ENCODE measurements at places on chromosomes 6 and 20. TPM values are rescaled to one million over a fixed set of nuclear protein-coding genes. Genes with fewer than 3 reads are reported as not detected.

The HS3ST5 gene
- not detected for total RNA-seq

DNA sequence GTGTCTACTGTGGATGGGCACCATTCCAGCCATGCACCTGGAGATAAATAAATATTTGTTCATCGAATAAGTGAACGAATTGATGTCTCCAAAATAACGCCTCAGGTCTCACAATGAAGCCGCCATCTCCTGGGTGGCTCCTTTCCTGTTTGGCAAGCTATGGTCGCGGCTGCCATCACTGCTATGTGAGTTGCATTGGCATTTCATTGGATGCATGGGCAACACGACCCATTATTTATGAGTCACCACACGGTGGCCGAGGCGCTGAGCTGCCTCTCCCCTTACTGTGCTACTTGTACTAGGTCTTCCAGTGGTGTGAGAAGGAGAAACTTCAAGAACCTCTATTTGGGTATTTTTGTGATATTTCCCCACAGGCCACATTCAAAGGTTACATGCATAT is 21.3 kb upstream of the PDE10A start:
- no peak for DNase-seq

DNA sequence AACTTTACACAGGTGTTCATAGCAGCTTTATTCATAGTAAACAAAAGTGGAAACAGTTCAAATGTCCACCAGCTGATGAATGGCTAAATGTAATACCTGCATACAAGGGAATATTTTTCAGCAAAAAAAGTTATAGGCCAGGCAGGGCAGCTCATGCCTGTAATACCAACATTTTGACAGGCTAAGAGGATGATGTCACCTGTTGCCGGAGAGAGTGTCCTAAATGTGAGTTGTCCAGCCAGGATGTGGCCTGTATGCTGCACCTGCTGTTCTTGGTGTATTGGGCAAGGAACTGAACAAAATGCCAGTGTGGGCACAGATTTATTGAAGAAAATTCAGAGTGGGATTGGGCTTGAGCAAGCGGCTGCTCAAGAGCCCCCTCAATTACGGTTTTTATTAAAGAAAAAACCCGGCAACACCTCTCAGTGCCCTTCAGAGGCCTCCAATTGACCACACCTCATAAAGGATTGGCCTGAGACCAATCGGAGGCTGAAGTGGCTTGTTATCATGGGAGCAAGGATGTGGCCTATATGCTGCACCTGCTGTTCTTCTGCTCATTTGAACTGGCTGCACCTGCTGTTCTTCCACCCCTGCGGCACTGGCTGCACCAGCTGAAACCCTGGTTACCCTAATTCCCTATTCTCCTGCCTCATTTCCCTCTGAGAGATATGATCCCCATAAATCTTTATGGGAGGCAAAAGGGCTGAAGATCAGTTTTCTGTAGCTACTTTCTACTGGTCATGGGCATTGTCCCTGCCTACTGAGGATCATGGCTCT is 164.3 kb upstream of the PROKR2 start:
- no peak for DNase-seq

GRCh38 chr6:143732536-143732935 is 54.8 kb downstream of the PHACTR2 start:
- DNase-seq, result no peak

The NTSR1 gene
- not detected for total RNA-seq

The PNLDC1 gene
- total RNA-seq, result 0.97 TPM

DNA sequence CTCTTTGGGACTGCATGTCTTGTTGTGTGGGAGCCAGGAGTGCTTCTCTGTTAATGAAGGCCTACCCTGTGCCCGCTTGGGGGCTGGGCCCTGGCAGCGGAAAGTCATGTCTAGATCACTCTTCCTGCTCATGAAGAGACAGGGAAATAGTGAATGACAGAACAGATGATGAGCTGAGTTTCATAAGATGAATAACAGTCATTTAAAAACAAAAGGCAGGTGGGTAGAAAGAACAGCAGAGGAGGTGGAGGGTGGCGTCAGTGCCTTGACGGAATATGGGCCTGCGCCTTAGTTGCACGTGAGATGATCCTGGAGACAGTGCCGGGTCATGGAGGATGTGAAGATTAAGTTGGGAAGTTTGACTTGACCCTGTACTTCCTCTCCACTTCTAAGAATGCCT is 85.5 kb downstream of the ARID1B start:
- DNase-seq, result no peak

The LAMP5 gene
- total RNA-seq, result not detected

GRCh38 chr6:169024047-169024660 is 229.5 kb downstream of the THBS2 start:
- DNase-seq, result no peak

The C20orf204 gene
- 5.5 TPM for total RNA-seq

- no peak for DNase-seq
Measured at GRCh38 chr6:160927416-160927815, 64.2 kb upstream of the MAP3K4 start.

The ASIP gene
- not detected for total RNA-seq

DNA sequence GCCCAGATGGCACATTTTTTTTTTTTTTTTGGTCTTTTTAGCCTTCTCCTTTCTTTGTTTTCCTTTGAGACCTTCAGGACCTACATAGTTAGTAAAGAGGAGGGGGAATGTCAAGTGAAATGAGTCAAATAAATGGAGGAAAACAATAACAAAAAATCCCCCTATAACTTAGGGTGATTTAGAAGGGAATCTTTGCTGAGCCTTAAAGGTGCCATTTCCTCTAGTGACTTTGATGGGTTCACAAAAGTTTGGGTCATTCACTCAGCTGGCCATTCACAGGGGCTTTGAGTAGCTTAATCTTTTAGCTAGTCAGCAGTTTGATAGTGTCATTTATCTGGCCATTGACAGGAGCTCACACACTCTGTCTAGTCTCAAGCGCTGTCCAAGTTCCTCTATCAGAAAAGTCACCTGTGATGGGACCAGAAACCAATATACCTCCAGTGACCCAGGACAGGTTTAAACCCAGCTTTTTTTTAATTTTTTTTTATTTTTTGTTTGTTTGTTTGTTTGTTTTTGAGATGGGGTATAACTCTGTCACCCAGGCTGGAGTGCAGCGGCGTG is 275.1 kb upstream of the PRDM1 start:
- no peak for DNase-seq

The BPIFB1 gene
- total RNA-seq, result not detected

DNA sequence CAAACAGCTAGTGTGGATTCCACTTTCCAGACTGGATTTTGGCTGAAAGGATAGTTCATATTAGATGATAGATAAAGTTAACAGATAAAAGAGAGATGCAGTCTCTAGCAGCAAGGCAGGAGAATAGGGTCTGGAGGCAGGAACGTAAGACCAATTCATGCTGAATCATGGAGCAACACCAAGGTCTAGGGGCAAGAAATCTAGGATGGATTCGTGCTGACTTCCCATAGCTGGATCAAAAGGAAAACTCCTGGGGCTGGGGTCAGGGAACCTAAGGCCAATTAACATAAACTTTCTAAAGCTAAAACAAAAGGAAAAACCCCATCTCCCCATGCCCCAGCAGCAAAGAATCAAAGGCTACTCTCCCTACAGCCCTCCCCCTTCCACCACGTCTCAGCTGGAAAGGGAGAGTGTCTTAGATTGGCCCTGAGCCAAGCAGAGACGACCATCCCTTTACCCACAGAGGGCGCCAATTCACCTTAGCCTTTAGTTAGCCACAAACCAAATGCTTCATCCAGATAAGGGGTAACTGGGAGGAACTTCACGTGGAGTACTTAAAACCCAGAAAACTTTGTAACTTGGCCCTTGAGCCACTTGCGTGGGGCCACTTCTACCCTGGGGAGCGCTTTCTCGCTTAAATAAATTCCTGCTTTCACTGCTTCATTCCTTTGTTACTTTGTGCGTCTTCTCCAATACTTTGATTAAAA is 7.6 kb downstream of the TREM1 start:
- DNase-seq, result peak; percentile 89

- DNase-seq, result no peak
Measured at GRCh38 chr20:40276301-40276700, 412.7 kb downstream of the MAFB start.

DNA sequence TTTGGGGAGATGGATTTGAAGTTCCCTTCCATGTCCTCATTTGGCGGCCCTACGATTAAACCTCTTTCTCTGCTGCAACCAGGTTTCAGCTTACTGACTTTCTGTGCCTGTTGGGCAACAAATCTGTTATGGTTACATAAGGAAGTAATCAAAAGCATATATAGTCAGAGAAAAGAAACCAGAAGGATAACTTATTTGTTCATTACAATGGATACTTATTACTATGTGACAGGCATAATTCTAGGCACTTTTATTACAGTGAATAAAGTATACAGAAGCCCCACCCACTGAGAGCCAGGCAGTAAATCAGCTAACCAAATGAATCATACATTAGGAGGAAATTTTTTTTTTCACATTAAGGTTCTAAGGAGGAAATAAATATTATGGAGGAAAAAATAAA is 9.6 kb upstream of the TRIM31 start:
- DNase-seq, result no peak

GRCh38 chr20:14691994-14692393 is 354.6 kb upstream of the FLRT3 start:
- DNase-seq, result no peak

The PPARD gene
- 19.0 TPM for total RNA-seq

The PDYN gene
- not detected for total RNA-seq

DNA sequence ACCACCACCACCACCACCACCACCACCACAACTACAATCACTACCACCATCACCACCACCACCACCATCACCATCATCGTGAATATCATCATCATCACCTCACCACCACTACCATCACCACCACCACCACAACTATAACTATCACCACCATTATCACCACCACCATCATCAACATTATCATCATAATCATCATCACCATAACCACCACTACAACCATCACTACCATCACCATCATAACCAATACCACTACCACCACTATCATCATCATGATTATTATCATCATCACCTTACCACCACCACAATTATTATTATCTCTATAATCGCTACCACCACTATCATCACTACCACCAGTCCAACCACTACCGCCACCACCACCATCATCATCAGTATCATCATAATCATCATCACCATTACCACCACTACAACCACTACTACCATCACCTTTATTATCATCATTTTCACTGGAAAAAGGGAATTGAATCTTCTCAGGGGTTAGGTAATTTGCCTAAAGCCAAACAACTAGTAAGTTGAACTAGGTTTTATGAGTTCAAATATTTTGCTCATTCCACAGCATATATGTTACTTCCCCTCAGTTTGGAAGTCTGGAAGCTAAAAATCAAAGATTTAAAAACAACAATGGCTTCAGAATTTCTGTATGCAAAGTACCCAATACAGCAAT is 8.3 kb downstream of the RIPOR2 start:
- no peak for DNase-seq

GRCh38 chr20:51199920-51200319 is 177.0 kb upstream of the KCNG1 start:
- DNase-seq, result no peak

DNA sequence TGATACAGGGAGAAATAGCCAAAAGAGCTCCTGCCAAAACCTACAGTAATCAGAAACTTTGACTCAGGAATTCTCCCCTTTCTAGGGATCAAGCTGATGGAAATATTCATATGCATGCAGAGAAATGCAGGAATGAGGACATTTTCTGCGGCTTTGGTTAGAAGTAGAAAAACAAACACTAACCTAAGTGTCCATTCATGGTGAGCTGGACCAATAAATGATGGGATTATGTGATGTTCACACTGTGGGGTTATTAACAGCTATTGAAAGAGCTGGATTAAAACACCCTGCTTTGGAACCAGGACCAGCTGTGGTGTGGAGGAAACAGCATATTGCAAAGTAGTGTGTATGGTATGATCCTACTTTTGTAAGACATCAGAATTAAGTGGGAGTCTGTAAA is 143.1 kb downstream of the SYCP2 start:
- no peak for DNase-seq

GRCh38 chr6:135145063-135145800 is 35.9 kb upstream of the MYB start:
- peak; percentile 80 for DNase-seq

GRCh38 chr6:56339524-56339923 is 92.1 kb upstream of the COL21A1 start:
- no peak for DNase-seq

DNA sequence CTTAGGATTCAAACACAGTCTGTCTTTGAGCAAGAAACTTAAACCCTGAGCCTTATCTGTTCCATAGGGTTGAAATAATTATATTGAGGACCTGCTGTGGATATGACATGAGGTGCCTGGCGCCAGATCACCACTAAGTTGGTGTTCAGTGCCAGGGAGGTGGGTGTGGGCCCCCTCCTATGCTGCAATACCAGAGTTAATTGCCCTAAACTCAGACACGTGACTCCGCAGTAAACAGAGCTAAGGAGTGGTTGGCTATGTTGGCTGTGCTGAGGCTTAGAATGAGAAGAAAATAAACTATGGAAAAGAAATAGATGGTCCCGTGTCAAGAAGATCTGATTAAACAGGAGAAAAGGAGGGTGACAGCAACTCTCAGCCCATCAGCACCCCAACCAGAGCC is 419.4 kb upstream of the JARID2 start:
- no peak for DNase-seq

GRCh38 chr20:1654996-1655395 is 2.6 kb downstream of the SIRPG start:
- DNase-seq, result peak; percentile 57

The OTOR gene
- not detected for total RNA-seq

DNA sequence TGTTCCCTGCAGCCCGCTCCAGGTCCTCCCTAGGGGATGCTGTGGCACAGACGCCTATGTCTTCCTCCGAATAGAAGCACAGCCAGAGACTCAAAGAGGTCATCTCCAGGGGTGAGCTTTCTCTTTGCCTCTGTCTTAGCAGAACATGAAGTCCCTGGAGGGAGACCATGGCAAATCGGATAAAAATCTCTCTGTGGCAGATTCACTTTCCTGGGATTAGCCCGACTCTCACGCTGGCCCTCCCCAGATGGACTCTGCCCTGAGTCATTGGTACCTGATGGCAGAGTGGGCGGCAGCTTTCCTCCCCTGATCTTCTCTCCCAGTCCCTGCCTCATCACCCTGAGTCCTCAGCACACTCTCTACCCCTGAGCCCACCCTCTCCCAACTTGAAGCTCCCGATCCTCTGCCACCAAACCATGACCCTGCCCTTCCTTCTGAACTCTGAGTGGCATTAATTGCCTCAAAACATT is 58.0 kb upstream of the CCDC167 start:
- DNase-seq, result no peak

DNA sequence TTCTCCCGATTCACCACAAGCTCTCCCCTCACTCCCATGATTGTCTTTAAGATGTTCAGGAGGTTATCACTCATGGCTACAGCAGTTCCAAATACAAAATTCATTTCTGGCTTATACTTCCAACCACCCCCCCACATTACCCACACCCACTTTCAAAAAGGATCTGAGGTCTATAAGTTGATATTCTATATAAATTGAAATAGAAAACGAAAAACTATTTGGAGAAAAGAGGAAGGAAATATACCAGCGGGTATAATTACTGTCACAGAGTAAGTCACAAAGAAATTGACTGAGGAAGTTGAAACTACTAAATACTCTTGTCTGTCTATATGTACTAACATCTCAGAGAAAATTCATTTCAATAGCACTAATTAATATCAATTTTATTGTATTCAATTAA is 112.7 kb upstream of the TNFAIP3 start:
- no peak for DNase-seq
